ENCODE measurements at places on chromosomes 7 and 10.

GRCh38 chr7:142024547-142024946 lies 28.9 kb downstream of the MGAM start:
- no peak for DNase-seq

DNA sequence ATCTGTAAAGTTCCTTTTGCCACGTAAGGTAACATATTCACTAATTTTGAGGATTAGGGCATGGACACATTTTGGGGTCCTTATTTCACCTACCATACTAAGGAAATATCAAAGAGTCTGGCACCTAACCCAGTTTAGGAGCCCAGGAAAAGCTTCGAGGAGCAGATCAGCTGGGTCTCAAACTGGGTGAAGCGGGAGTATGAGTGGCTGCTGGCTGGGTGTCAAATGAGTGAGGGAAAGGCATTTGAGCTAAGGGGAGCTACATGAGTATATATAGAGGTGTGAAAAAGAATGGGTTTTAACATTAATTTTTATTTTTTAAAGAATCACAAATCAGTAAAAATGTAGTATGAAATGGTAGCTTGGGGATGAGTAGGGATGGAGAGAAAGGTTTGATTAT lies 71.3 kb downstream of the MCU start:
- DNase-seq = no peak

DNA sequence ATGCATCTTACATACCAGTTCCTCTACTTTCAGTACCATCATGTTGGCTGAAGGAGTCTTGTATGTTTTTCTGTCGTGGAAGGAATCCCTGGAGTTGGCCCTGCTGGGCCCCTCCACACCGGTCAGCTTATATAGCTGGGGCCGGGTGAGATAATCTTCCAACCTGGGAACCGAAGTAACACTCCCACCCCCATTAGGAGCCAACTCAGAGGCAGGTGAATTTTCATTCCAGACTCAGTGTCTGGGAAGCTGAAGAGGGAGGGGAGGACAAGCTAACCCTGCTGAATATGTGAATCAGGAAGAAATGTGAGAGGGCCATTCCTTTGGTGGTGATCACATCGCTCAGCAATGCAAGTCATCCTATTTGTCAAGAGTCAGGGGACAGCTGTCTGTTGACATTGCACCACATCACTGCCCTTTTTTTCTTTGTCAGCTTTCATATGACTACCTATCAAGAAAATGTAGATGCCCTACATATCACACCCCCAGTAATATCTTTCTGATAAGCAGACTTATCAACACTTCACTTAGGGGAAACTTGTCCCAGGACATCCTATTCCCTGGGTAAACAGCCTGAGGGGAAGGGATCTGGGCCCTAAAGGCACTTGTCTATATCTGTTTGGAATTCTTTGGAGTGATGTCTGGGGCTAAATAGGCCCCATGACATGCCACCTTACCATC lies at the start of gene ANKRD1:
Gene ANKRD1 (minus strand): TSS at position 102 of the 681 bp plus-strand sequence. CDS start 60 bp downstream, at position 42.
- no peak for DNase-seq

- DNase-seq = no peak
These were observed 13.5 kb upstream of the CSGALNACT2 start for GRCh38 chr10:43124574-43125273.

DNA sequence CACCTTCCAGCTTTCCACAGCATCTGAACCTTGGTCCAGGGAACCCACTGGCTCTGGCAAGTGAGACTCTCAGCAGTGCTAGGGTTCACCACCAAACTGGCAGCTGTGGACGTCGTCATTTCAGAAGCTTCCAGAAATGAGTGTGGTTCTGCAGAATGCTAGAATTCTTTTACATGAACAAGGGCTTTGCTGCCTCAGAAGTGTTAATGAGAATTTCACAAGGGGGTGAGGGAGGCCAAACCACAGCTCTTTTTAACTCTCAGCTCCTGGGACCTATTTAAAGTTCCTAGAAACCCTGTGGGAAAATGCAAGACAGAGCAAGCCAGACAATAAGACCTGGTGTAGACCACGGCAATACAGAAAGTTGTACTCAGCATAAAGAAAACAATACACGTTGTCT lies 129.3 kb upstream of the BET1 start:
- no peak for DNase-seq

- DNase-seq = no peak
These were observed 54.3 kb downstream of the CASTOR2 start for GRCh38 chr7:75018570-75019364.

DNA sequence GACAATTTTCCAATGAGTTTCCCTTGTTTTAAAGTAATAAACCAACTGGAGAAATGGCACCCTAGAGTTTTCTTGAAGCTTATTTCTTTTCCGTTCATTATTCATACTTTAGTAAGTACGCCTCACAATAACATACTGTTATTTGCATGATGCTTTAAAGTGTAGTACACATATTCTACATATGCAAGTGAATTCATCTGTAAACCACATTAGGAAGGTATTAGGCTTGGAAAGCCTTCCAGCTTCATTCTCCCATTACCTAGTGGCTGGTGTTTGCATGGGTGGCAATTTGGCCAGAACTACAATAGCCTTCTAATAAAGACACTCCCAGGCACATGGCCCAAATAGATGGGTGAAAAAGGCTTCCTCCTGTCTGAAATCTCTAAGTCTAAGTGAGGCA lies 45.5 kb upstream of the KIAA1217 start:
- no peak for DNase-seq

- no peak for DNase-seq
These were observed 31.5 kb upstream of the SH2D4B start for GRCh38 chr10:80506189-80506575.

DNA sequence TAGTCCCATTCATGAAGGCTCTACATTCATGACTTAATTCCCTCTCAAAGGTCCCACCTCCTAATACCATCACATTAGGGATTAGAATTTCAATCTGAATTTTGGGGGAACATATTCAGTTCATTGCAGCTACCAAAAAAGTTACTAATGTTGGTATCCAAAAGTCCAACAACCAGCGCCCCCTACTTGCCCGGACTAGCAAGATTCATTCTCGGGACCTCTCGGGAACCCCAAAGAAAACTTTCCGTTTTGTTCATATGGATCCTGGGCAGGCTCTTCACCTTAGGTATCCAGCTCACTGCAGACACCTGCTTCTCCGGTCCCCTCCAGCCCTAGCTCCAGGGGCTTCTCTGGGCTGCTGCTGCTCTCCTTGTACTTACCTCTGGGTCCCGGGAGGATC lies 8.9 kb upstream of the GRK5 start:
- DNase-seq = no peak

- DNase-seq = no peak
These were observed 49.7 kb downstream of the CDK14 start for GRCh38 chr7:90645784-90646183.

DNA sequence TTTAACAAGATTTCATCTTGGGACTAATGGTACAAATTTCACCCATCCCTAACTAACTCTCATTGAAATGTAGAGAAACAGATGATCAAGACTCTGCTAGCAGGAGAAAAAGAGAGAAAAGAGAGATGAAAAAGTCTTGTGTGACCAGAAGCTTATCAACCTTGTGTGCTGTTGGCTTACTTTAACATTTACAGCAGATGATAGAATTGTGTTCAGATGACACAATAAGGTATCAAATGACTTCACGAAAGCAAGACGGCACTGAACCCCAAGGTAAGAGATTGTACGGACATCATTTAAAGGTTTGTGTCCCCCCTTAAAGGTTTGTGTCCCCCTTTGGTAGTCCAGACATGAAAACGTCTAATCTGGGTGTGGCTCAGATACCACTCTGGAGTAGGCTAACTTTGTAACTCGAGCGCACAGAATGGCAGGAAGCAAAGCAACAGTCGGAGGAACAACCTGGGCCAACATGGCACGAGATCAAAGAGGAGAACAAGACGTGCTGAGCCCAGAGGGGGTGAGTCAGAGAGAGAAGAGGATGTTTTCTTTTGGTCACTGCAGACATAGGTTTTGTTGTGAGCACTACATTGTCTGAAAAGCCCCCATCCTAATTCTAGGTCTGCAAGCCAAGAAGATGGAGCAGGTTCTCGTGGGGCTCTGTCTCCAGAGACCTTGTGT lies 10.4 kb upstream of the LMBR1 start:
- DNase-seq = no peak

DNA sequence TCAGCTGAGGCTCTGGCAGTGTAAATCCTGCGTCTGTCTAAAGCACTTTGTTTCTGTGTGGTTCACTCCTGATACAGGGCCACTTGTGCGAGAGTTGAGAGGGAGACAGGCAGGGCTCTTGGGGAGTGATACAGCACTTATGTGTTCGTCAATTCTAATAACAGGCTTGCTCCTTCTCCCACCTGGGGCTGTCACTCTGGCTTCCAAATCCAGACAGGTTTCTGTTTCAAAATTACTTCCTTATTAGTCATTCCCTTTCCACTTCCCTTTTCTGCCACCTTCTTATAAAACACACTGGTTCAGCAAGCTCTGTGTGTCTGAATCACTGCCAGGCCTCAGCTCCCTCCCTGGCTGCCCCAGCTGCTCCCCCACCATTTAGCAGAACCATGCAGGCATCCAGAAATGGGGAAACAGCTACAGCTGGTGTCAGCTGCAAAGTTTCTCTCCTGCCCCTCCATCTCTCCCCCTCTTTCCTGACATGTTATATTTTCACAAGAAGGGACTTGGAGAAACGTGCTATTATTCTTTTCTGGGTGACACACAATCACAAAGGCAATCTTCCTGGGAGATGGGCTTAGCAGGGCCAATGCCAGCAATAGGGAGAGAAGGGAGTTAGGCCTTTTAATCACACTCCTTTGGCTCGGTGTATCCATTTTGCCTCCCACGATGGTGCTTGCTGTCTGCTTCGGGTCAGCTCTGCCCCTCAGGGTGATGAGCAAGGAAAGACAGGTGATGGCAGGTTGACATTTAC lies 58.4 kb upstream of the ZNRF2 start:
- peak; percentile 74 for DNase-seq

GRCh38 chr10:34013235-34013634 lies 678.8 kb upstream of the NRP1 start:
- DNase-seq = no peak

DNA sequence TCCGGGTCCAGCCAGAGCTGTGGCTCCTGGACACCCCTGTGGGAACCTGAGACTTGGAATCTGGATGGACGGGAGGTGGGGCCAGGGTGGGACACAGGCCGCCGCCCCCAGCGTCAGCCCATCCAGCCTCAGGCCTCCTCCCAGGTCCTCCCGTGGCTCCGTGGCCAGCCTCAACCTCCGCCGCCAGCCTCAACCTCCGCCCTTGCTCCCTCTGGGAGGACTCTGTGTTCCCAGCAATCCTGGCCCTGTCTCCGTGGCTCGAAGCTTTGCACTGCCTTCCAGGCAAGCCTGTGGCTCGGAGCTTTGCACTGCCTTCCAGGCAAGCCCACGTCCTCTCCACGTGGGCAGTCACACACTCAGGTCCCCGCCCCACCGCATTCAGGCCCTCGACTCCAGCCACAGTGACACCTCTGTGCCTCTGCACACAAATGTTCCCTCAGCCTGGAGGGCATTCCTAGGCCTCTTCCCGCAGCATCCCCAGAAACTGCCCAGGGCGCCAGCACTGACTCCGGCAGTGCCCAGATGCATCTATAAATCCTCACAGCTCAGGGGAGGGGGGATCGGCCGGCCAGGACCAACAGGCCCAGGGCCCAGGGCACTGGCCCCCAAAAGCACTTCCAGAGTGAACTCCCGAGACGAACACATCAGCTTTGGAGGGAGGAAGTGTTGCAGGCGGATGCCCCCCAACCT lies 44.7 kb upstream of the PDGFA start:
- no peak for DNase-seq

DNA sequence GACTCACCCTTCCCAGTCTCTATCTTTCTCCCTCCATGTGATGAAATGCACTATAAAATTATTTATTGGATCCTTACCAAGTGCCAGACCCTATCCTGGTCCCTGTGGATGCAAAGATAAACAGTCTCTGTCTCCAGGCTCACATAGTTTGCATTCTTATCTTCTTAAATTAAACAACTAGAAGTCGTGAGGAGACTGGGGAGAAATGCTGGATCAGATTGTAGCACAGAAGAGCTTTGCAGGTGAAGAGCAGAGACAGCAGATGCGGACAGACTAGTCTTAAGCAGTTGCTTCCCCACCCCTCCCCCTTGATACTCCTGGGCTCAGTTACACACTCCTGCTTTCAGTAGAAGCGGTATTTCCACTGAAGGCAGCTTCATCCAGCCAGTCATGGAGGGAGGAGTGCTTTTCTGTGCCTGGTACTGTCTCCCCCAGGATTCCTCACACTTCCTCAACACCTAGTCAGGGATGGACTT lies 20.8 kb upstream of the CDK1 start:
- no peak for DNase-seq

DNA sequence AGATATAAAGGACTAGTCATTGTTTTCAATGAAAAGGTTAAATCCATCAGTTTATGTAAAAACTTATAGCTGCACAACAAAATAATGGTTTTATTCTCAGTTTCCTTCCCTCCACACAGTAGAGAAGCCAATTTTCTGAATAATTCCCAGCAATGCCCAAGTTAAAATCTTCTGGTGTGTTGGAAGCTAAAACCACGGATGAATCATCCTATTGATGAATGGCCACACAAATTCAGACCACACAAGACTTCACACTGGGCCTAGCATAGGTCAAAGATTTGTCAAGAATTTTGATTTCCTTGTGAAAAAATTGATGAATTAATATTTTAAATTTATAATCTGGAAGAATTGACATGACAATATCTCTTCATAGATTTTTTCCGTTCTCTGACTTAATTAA lies 617.6 kb downstream of the INHBA start:
- no peak for DNase-seq

All from stimulated activated naive B cell treated with anti-CD40 and anti-IgM and Interleukin-4, amounts not matched to agents 10 μg/mL and 1 μg/mL and 100 μg/mL, for 72 hours (primary cell).